Lower leg skin (tissue), 4 donors: ENCODE measurements at places on chromosomes 7 and 10.

- peak; percentile 85 for DNase-seq
Measured at GRCh38 chr7:106070201-106070551, 41.9 kb downstream of the SYPL1 start.

DNA sequence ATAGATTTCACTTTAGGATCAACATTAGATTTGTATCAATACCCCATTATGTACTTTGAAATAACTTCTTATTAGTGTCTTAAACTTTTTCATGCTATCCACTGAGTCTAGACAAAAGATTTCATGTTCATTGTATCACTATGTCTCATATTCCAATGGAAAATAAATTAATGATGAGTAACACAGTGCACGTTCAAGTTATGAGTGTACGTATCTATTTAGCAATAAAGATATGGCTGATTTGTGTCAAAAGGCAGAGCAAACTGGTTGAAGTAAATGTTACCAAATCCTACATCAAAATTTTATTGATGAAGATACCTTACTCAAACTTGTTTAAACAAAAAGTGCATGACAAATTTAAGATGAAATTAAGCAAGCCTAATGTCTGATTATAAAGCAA, 102.4 kb downstream of the SEMA3E start:
- no peak for DNase-seq

DNA sequence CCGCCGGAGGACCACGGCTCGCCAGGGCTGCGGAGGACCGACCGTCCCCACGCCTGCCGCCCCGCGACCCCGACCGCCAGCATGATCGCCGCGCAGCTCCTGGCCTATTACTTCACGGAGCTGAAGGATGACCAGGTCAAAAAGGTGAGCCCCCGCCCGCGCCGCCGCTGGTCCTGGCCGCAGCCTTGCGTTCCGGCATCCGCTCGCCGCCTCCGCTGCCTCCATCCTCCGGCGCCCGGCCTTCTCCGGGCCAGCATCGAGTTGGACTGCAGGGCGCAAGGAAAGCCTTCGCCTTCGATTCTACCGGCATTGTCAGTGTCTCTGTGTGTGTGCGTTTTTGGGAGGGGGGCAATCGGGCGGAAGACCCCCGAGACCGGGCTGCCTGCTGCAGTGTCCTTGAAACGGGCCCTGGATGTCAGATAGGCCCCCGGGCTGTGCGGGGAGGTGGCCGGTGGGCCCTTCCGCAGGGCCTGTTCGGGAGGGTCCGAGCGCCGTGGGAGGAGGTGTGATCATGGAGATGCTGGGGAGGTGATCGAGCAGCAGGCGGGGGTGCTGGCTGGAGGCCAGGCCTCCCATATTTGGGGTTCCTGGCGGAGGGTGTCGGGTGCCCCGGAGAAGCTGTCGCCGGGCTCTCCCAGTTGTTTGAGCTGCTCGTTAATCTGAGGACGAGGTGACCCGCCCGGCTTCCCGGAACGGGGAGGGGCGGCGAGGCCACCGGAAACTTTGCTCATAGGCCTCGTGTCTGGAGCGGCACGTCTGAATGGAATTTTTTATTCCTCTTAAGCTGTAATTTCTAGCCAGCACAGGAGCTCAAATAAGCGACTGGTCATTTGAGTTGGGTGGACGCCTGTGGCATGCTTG, 40.8 kb downstream of the HK1 start:
- peak; percentile 97 for DNase-seq

GRCh38 chr7:107469929-107470328, at the start of gene GPR22:
TSS of gene GPR22 (plus strand) at chr7:107470057. CDS start at chr7:107474061, 4,004 bp downstream.
- no peak for DNase-seq

DNA sequence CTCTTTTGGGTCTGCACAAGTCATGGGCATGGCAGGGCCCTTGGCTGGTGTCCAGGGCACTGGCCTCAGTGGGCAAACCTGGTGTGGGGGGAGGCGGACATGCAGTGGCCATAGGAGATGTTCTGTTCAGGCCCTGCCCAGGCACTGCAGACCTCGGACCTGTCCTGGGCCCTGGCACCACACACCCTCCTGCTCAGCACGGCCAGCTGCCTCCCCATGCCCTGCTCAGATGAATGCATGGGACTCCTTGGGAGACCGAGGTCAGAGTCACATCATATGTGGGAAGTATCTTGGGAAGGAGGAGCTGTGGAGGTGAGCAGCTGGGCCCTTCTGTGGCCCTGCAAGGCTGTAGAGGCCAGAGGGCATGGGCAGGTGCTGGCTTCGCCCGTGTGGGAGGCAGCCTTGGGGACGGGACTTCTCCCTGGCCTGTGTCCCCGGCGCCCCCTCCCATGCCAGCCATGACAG, 130.8 kb downstream of the VIPR2 start:
- no peak for DNase-seq

DNA sequence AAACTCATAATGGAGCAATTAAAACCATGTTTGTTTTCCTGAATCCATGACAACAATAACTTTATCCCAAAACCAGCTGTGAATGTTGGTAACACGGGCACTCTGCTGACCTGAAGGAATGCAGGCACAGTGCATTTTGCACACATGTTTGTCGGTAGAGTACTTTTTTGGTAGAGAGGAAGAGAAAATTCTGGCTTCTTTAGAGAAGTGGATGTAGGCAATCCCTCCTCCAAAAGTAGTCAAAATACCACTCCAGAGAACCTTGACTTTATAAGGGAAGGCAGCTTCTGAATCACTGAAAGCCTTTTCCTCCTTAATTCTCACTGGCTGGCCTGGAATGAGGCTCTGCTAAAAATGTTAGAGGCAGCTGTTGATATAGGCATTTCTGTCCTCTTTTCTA, 15.8 kb upstream of the ACTA2 start:
- DNase-seq: no peak

- DNase-seq: no peak
Measured at GRCh38 chr7:81470724-81471379, 299.0 kb downstream of the HGF start.
